Epithelial cell of proximal tubule (primary cell): ENCODE measurements at places on chromosomes 6 and 20.
A peak's percentile ranks its signal among the peaks of the same experiment; 100 is the strongest.

- no peak for DNase-seq
Observed at GRCh38 chr6:160895562-160895961, 96.0 kb upstream of the MAP3K4 start.

DNA sequence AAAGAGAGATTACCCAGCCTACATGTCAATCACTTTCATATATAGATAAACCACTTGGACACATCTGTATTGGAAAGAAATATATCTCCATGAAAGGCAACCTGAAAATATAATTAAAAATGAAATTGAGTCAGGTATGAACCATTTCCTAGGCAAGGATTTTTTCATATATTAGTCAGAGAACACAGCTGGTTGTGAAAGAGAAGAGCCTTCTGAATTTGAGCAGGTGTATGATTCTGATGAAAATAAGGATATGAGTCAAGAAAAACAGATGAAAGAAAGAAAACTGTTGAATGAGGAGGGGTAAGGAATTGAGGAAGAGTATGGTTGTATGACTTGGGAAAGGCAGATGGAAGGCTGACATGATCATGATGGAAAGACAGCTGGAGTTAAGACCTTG lies 441.1 kb downstream of the HAO1 start:
- DNase-seq, result no peak

DNA sequence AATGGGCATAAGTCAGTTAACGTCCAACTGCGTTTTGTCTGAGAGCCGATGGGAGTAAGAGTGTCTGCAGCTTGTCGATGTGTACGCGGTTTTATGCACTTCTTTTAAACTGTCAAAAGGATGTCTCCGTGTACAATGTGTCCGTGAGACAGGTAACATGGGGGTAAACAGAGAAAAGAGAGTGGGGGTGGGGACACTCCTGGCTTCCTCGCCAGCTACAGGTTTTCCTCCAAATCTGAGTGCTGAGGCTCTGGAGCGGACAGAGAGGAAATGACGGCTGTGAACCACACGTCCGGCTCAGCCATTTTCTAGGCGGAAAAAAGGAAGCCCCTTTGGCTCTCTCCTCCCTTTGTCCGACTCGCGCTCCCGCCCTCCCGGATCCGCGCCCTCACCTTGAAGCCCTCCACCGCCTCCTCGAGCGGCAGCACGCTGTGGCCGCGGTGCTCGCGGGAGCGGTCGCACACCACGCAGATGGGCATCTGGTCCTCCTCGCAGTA lies 916 bp downstream of the TRIM27 start:
- no peak for DNase-seq

DNA sequence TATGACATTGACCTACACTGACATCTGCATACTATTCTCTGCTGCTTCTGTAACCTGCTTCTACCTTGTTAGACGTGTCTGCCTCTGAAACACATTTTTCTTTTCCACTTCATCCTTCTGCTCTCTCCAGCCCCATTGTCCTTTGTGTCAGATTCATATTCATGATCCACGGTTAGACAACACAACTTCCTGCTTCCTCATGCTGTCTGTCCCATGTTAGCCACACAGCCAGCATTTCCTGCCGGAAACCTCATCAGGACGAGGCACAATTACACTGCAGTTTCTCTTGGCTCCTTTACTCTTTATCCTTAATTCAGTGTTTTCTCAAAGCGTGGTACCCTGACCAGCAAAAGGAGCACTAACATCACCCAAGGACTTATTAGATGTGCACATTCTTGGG lies 150.2 kb downstream of the TBC1D7 start:
- DNase-seq, result no peak

DNA sequence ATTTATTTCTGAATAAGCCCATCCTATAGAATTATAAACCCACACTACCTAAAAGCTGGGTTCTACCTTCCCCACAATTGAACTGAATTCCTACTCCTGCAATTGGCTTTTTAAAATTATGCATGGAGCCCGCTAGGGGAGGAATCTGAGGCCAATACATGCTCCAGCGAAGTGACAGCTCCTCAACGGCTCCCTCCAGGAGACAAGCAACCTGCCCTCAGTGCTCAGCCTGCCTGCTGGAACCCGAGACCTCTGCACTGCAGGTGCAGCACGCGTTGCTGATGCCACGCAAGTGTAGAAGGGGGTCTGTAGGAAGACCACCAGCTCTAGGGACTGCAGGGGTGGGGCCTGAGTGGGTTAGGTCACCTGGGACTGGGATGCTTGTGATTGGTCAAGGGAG lies 170.2 kb upstream of the CDYL start:
- DNase-seq, result no peak

GRCh38 chr6:31920811-31921210 lies 6.7 kb upstream of the C2 start:
- no peak for DNase-seq

GRCh38 chr6:168440520-168441433 lies at the start of gene SMOC2:
Gene SMOC2 (plus strand): TSS chr6:168441184. CDS start chr6:168441371, 187 bp downstream.
- DNase-seq, result no peak

GRCh38 chr6:45109551-45109950 lies 218.6 kb upstream of the RUNX2 start:
- no peak for DNase-seq

- peak; percentile 43 for DNase-seq
Observed at GRCh38 chr6:139027620-139028182, 844 bp upstream of the ABRACL start.

DNA sequence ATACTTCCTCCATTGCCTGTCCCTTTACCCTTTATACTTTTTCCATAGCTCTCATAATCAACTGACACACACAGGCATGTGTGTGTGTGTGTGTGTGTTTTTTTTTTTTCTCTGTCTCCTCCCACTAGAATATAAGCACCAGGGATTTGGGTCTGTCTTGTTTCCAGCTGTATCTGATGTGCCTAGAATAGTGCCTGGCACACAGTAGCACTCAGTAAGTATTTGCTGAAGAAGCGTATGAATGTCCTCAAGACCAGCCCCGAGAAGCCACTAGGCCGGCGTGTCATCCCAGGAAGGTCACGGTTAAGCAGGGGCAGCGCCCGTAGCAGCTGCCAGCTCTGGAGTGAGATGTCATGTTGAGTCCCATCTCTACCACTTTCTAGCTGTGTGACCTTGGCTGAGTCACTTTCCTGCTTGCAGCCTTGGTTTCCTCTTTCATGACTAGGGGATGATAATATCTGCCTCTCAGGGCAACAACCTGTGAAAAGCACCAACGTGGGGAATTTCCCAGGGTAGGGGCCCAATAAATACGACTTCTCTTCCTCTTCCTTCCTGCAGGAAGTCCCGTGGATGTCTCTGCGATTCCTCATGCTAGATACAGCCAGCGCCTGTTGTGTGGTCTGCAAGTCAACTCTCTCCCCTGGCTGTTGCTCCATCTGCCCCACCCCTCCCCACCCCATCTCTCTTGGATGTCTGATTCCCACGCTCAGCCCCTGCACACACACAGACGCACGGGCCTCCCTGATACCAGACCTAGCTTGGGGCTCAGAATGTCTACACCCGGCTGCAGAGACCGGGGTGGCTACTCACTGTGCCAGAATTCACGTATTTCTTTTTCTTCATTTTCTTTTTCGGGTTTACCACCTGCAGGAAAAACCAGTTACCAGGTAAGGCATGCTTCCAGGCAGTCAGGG lies 58.1 kb downstream of the RAB44 start:
- no peak for DNase-seq

DNA sequence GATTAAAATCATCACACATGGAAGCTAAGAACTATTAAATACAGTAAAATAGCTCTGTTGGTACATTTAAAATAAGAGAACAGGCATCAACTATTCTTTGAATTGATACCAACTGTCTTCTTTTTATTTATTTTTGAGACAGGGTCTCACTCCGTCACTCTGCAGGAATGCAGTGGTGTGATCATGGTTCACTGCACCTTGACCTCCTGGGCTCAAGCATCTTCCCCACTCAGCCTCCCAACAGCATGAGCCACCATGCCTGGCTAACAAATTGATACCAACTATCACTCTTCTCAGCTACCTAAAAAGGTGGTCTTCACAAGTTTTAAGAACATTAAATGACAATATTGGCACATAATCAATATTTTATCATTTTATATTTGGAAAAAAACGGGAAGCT lies 7.8 kb upstream of the PNISR start:
- DNase-seq, result no peak

- DNase-seq, result no peak
Observed at GRCh38 chr20:63595416-63596127, 21.5 kb upstream of the HELZ2 start.

DNA sequence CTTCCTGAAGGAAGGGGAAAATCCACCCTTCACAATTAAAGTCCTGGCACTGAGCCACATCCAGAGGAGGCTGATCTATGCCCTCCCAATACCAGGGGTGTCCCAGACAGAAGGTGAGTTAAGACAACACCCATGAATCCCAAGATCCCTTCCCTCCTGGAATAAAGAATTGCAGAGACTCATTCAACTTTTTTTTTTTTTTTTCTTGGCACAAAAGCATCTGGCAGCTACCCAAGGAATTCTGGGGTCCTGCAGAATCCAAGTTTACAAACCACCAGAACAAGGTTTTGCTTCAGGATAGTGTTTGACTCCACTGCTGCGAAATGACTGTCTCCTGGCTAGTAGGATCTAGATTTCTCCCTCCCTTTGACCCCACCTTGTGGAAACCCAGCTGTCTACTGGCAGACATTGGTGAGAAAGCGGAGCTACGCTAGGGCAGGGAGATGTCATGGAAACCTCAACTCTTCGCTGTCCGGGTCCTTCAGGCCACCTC lies 37.4 kb downstream of the JAG1 start:
- no peak for DNase-seq

- no peak for DNase-seq
Observed at GRCh38 chr20:36155991-36156390, 1.5 kb downstream of the EPB41L1 start.

DNA sequence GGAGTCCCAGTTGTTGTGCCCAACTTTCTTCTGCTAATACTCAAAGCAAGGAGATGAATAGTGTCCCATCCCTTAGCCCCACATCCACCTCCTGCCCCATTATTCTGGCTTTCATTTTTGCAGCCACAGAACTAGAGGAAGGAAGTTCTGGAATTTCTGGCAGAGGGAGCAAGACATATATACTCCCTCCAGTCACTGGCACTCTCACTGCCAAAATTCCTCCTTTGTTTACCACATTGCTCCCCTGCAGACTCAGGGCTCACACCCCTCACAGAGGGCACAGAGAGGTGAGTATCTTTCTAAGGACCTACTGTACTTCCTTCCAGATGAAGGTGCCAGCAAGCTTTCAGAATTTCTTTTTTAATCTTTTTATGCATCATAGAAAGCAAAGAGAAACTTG lies 168.0 kb upstream of the ID4 start:
- DNase-seq, result no peak

- no peak for DNase-seq
Observed at GRCh38 chr6:71080133-71080532, 123.3 kb upstream of the B3GAT2 start.

DNA sequence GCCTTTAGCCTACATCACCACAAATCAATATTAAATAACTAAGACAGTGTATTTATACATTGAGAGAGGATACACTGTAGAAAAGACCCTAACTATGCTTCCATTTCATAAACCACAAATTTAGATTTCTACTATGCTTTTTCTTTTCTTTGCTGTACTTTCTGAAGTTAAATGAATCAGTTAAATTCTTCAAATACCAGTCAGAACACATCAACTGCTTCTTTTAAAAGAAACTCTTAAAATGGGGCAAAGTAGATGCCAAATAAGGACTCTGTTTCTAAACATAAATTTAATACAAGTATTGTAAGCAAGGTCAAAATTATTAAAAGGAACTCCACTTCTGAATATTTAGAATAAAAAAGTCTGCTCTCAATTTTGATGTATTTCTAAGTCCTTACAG lies 76.9 kb downstream of the GMDS start:
- DNase-seq, result no peak

- DNase-seq, result no peak
Observed at GRCh38 chr6:145643760-145644159, 91.6 kb downstream of the EPM2A start.

- no peak for DNase-seq
Observed at GRCh38 chr20:1934156-1934555, 38.9 kb downstream of the SIRPA start.

- DNase-seq, result no peak
Observed at GRCh38 chr6:80145509-80145908, 39.0 kb downstream of the BCKDHB start.

GRCh38 chr6:113690281-113691259 lies 166.6 kb upstream of the MARCKS start:
- DNase-seq, result peak; percentile 68

DNA sequence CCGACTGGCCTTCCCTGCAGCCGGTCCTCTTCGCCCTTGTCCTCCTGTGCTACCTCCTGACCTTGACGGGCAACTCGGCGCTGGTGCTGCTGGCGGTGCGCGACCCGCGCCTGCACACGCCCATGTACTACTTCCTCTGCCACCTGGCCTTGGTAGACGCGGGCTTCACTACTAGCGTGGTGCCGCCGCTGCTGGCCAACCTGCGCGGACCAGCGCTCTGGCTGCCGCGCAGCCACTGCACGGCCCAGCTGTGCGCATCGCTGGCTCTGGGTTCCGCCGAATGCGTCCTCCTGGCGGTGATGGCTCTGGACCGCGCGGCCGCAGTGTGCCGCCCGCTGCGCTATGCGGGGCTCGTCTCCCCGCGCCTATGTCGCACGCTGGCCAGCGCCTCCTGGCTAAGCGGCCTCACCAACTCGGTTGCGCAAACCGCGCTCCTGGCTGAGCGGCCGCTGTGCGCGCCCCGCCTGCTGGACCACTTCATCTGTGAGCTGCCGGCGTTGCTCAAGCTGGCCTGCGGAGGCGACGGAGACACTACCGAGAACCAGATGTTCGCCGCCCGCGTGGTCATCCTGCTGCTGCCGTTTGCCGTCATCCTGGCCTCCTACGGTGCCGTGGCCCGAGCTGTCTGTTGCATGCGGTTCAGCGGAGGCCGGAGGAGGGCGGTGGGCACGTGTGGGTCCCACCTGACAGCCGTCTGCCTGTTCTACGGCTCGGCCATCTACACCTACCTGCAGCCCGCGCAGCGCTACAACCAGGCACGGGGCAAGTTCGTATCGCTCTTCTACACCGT lies 6.1 kb downstream of the UBD start:
- no peak for DNase-seq

DNA sequence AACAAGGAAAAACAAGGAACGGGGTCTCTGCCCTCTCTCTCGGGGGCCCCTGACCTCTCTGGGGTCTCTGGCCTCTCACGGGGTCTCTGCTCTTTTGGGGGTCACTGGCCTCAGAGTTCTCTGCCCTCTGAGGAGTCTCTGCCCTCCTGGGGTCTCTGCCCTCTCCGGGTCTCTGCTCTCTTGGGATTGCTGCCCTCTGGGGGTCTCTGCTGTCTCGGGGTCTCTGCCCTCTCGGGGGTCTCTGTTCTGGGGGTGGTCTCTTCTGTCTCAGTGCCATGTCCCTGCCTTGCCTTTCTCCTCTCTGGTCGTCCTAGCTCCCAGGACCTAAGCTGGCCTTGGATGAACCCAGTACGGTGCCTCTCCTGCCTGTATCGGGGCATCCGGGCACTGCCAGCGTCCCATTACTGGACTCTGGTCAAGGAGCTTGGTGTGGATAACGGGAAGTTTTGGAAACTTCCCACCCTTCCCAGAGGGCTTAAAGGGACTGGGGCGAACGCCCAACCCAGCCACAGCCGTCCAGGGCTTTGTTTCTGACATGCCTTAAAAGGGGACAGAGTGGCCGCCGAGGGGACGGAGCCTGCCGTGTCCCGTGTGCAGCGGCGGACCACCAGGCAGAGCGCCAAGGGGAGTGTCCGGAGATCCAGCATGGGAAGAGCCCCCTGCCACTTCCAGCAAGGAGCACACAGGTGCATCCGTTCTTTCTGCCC lies 24.7 kb upstream of the MRGBP start:
- DNase-seq, result no peak

GRCh38 chr6:16294371-16294770 lies 56.0 kb downstream of the GMPR start:
- no peak for DNase-seq
